ENCODE measurements at places on chromosomes 11 and 22.
A peak's percentile ranks its signal among the peaks of the same experiment; 100 is the strongest.

DNA sequence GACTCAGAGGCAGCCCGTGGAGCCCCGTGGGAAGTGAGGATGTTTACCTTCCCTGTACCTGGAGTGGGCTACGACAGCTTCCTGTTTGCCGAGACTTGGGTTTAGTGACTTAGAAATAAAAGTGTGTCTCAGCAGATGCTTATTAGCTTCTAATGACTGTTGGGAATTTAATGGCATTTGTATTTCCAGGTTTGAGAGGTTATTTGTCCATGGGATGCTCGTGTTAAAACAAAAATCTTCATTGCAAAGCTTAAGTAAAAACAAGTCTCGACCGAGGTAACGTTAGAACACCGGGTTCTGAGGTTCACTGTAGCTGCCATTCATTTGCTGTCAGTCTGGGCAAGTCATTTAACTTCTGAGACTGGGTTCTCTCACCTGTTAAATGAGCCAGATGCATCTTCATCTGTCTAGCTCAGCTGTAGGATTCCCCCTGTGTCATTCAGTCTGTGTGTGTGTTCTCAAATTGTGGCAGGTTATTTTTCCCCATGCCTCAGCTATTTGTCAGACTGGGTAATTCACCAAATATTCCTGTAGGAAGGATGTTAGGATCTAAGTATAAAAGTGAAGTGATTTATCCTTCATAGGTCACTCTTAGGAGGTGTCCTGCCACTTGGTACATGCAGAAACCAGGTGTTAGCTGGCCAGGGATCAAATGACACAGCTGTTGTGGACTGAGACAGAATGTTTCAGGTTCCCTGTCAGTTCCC is 791 bp downstream of the EI24 start:
- no peak for DNase-seq

DNA sequence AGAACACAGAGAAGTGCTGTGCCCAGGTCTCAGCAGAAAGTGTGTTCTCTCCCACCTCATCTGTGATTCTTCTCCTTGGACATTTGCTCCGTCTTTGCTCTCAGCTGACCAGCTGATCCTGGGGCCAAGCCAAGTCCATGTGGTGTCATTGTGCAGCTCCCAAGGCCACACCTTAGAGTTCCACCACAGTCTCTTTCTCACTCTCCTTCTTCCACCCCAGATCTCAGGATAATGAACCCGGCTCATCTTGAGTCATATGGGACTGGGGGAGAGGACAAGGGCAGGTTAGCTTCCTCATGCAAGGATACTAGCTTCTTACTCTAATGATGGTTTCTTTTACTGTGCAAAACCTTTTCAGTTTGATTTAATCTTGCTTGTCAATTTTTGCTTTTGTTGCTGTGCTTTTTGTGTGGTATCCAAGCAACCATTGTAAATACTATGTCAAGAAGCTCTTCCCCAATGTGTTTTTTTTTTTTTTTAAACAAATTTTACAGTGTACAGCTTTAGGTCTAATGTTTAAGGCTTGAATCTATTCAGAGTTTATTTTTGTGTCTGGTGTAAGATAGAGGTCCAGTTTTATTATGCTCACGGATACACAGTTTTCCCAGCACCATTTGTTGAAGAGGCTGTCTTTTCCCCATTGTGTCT is 75.0 kb upstream of the OR4B1 start:
- DNase-seq: no peak

GRCh38 chr11:107370390-107370789 is 87.2 kb downstream of the CWF19L2 start:
- no peak for DNase-seq

DNA sequence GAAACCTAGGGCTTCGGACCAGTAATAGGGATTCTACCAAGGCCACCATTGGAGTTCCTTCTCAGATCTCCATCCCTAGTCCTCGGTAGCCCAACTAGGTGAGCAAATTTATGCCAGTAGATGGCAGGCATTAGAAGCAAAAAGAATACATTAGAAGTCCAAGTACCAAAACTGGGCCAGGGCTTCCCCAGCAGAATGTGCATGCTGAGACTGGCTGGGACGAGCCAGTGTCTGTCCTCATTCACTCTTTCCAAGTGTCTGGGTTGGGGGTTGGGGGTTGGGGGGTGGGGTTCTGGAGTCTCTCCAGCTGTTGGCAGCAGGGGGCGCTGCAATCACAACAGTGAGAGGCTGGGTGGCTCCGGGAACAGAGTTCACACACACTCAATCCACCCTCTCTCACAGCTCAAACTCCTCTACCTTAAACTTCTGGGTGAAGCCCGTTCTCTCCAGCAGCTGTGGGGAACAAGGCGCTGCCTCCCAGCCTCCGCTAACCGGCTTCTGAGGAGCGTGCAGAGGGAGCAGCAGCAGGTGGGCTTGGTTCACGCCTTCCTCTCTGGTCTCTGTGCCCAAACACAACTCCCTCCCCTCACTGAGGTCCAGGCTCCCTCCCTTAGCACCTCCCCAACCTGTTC is 57.5 kb downstream of the BTG4 start:
- peak; percentile 44 for DNase-seq

DNA sequence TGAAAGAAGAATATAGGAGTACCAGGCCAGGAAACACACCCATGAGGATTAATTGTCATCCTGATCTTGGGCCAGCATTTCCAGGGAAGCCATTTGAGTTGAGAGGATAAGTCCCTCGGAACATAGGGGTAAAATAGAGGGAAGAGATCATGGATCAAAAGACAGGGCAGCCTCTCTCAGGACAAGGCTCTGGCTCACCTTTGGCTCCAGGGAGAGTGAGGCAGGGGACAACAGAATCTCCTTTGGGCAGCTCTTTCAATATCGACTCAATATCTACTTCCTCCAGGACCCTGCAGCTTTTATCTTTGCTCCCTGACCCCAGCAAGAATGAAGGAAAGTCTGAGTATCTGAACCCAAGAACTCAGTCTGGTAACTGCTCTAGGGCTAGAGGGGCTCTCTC is at the start of gene OR2AG1:
OR2AG1 (plus strand) TSS at position 301 of the 400 bp plus-strand sequence. CDS start 2,018 bp downstream, outside the sequence.
- DNase-seq: no peak

DNA sequence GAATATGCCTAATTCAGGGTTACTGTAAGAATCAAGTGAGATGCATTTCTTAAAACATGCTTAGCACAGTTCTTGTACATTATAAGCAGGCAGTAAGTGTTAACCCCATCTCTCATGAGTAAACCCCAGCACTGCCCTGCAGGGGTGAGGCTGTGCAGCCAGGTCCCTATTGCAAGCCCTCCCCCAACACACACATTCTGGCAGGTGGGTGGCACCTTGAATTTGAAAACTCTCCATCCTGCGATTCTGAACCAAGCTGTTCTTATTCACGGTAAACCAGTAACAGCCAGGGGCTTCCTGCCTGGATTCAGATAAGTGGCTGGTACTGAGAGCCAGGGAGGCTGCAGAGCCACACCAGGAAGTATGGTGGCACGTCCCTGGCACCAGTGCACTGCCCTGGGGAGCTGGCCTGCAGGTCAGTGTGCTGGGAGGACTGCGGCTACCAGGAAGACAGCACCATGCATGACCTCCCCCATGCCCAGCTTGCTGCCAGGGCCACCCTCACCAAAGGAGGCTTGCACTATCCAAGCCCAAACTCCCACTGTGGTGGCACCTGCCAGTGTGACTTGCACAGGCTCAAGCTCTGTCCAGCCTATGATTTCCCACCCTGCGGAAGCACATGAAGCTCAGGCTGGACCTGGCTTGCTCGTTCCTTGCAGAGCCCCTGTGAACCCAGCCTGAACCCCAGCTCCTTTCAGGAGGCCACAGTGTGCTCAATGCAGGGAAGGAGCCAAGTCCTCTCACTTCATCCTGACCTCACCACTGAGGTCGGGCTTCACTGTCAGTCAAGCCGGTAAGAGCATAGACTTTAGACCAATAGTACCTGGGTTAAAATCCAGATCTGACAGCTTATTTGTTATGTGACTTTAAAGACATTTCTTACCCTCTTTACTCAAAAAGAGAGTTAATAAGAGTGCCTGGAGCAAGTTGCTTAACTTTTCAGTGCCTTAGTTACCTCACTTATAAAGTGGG is 88.1 kb downstream of the MICAL2 start:
- peak; percentile 48 for DNase-seq

- DNase-seq: no peak
Measured at GRCh38 chr11:65870307-65870658, 2.3 kb downstream of the EFEMP2 start.

DNA sequence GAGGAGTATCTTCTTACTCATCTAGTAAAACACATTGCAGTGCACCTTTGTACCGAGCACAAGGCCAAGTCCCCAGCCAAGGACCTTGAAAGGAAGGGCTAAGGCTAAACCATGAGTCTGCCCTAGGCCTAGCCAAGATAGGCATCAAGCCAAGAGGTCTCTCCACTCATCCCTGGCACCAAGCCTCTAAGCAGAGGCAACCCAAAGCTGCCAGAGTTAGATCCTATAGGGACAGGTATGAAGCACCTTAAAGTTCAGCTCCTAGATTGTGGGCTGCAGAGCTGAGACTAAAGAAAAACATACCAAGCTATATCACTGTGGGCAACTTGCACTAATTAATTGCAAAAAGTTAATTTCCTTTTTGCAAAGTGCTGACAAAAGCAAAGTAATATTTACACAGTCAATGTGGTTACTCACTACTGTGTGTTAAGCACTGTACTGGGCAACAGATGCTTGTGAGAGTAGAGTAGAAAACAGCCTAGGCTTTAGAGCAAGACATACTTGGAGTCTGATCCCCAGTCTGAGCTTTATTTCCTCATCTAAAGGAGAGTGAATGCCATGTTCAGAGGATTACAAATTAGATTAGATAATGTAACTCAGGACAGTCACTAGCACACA is 7.2 kb downstream of the COA4 start:
- DNase-seq: no peak

DNA sequence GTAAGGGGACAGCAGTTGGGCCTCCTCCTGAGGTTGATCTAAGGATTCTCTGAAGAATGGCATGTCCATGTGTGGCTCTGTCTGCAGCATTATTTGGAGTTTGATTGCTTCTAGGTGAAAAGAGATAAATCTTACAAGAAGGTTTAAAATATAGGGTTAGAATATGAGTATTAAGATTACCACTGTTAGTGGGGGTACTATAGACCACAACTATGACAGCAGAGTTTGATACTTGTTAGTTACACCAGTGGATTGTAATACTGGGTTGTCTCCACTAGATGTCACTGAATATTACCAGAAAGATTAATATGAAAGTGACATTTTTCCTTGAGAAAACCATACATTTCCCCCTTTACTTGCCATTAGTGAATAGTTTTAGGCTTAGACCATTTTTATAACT is 47.9 kb downstream of the ZNF280B start:
- no peak for DNase-seq

- peak; percentile 15 for DNase-seq
Measured at GRCh38 chr11:12167061-12168000, 56.9 kb downstream of the MICAL2 start.

Data from NCI-H2081 (cell line).